Uterus (tissue), 4 donors: ENCODE measurements at places on chromosomes 7 and 10. TPM values are rescaled to one million over a fixed set of nuclear protein-coding genes. Genes with fewer than 3 reads are reported as not detected.

CFAP43 gene
- total RNA-seq: 3.2 TPM

TMUB1 gene
- total RNA-seq: 2.9 TPM

PAPOLB gene
- not detected for total RNA-seq

SEMA3C gene
- total RNA-seq: 34.8 TPM

CDNF gene
- 9.1 TPM for total RNA-seq

MYOZ1 gene
- total RNA-seq: not detected

UPK3B gene
- 2.8 TPM for total RNA-seq

CRHR2 gene
- 0.27 TPM for total RNA-seq

OPN1SW gene
- total RNA-seq: not detected

LLCFC1 gene
- total RNA-seq: not detected

ARHGAP22 gene
- total RNA-seq: 3.6 TPM

CPN1 gene
- total RNA-seq: not detected

HYCC1 gene
- 25.0 TPM for total RNA-seq

SHOC2 gene
- 82.1 TPM for total RNA-seq

ADRB1 gene
- not detected for total RNA-seq

CDK6 gene
- total RNA-seq: 11.4 TPM

CNTNAP2 gene
- 0.91 TPM for total RNA-seq

MLLT10 gene
- total RNA-seq: 34.1 TPM

TSC22D4 gene
- total RNA-seq: 17.6 TPM

SLC16A9 gene
- 13.5 TPM for total RNA-seq

NPY gene
- total RNA-seq: 2.9 TPM

EGFR gene
- total RNA-seq: 40.0 TPM

GPR15LG gene
- not detected for total RNA-seq

ABCA13 gene
- 1.0 TPM for total RNA-seq

DNAH11 gene
- total RNA-seq: 0.26 TPM

SLC26A4 gene
- not detected for total RNA-seq

KBTBD2 gene
- total RNA-seq: 35.9 TPM

CPXM2 gene
- 16.4 TPM for total RNA-seq

ARPC1B gene
- total RNA-seq: 119 TPM

AKR1D1 gene
- total RNA-seq: not detected

SMIM30 gene
- 71.5 TPM for total RNA-seq

VIPR2 gene
- total RNA-seq: 9.8 TPM
